ENCODE measurements at places on chromosomes 3 and 15.

GRCh38 chr15:51307811-51308210, 30.6 kb downstream of the CYP19A1 start:
- no peak for DNase-seq

- no peak for DNase-seq
Observed at GRCh38 chr3:22496641-22497040, 706.5 kb upstream of the UBE2E2 start.

GRCh38 chr15:101357333-101357732, 62.3 kb upstream of the SNRPA1 start:
- no peak for DNase-seq

- no peak for DNase-seq
Observed at GRCh38 chr3:188174317-188175044, 20.5 kb downstream of the LPP start.

- no peak for DNase-seq
Observed at GRCh38 chr3:23275814-23276213, 72.7 kb downstream of the UBE2E2 start.

GRCh38 chr3:66441692-66442091, 59.1 kb downstream of the LRIG1 start:
- no peak for DNase-seq

DNA sequence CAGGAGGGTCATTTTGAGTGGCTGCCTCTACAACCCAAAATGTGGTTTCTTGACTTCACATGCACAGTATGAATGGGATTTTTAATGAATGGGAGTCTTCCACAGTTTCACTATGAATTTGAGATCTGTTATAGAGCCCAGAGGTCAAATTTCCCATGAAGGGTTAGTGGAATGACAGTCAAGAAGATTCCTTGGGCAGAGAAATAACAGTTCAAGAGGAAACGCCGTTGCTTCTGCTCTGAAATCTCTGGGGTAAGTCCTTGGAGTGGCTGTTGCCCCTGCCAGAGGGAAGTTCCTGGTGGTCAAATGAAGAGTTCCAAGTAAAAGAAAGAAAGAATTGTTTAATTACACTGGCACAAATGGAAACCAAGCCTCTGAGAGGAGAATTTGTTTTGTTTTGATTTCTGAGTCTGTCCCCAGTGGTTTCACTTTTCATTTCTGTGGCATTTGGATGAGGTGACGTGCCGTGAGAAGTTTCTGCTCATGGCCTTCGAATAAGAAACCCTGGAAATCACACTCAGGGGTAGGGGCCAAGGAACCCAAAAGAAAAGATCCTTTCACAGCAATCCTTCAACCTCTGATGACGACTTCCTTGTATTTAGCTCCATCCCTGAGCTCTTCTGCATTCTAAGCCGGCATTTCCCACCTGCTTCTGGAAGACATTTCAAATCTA, 77.5 kb upstream of the IL12A start:
- DNase-seq: peak; percentile 54

All from HT1080 (cell line).